ENCODE measurements at places on chromosomes 1 and 21.
A peak's percentile ranks its signal among the peaks of the same experiment; 100 is the strongest.

- DNase-seq, result no peak
These were observed 4.1 kb downstream of the RBP7 start for GRCh38 chr1:10001016-10001665.

- peak; percentile 41 for DNase-seq
These were observed at the start of gene CCDC28B for GRCh38 chr1:32200226-32201010. TSS of gene CCDC28B (plus strand) at chr1:32200595. CDS start at chr1:32201936, 1,341 bp downstream.

DNA sequence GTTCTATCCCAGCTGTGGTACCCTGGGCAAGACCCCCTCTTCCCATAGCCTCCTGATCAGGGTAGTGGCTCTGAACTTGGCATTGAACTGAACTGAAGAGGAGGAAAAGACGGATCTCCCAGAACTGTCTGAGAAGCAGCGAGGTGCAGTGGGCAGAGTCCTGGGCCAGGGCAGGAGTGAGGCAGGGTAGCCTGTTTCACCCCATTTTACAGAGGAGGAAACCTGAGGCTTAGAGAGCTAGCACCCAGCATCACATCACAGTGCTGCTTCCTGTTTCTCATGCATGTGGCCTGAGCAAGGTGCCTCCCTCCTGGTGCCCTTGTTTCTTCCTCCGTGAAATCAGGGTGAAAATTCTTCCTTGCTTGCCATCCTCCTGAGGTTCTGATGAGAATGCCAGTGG is 17.1 kb downstream of the ZNF362 start:
- no peak for DNase-seq

GRCh38 chr1:114499478-114499877 is 11.5 kb downstream of the TRIM33 start:
- no peak for DNase-seq

DNA sequence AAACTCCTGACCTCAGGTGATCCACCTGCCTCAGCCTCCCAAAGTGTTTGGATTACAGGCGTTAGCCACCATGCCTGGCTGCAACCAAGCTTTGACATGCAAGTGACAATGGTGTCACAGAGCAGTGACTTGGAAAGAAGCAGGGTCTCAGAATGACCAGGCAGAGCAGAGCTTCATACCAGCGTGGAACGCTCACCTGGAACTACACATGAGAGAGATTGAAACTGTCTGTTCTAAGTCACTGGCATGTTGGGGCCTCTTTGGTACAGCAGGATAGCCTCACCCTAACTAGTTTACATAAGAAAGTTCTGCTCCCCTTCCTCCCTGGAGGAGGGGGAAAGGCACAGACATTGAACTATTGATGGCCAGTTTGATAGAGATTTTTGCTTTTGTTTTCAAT is 47.5 kb upstream of the ITPKB start:
- DNase-seq, result no peak

DNA sequence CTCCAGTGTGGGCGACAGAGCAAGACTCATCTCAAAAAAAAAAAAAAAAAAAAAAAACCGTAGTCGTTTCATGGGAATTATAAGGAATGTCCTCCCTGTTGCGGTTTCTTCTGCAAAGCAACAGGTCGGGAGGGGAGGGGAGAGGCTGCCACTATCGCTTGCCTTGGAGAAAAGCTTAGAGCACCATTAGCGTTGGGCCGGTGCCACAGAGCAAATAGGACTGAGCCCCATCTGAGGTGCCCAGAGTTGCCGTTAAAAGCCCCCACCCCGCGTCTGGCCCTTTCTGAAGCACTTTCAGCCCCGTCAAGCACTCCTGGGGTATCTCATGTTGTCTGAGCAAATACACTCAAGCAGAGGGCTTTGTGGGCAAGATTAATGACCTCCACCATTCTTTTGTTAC is 2.2 kb downstream of the RIPPLY3 start:
- DNase-seq, result no peak
